ENCODE measurements at places on chromosomes 7 and 10.

DNA sequence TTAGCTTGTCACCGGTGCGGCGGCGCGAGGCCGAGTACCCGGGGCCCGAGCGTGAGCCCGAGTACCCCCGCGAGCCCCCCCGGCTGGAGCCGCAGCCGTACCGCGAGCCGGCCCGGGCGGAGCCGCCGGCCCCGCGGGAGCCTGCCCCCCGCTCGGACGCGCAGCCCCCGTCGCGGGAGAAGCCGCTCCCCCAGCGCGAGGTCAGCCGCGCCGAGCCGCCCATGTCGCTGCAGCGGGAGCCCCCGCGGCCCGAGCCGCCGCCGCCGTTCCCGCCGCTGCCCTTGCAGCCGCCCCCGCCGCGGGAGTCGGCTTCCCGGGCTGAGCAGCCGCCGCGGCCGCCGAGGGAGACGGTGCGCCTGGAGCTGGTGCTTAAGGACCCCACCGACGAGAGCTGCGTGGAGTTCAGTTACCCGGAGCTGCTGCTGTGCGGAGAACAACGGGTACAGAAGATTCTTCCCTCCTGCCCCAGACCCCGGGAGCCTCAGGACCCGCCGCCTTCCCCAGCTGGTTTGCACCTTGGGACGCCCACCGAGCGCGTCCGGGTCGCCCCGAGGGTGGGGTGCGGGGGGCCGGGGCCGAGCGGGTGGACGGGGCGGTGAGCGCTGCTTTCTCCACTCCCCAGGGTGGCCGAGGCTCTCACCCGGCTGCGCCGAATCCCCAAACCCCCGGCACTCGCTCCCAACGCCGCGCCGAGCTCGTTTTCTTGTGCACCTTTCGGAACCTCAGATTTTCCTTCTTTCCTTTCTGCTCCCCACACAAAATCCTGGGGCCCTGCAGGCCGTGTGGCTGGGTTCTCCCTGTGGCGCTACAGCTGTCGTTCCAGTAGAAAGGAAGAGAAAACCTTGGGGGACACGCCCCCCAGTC is 708 bp downstream of the UBN2 start:
- peak; percentile 9 for DNase-seq

DNA sequence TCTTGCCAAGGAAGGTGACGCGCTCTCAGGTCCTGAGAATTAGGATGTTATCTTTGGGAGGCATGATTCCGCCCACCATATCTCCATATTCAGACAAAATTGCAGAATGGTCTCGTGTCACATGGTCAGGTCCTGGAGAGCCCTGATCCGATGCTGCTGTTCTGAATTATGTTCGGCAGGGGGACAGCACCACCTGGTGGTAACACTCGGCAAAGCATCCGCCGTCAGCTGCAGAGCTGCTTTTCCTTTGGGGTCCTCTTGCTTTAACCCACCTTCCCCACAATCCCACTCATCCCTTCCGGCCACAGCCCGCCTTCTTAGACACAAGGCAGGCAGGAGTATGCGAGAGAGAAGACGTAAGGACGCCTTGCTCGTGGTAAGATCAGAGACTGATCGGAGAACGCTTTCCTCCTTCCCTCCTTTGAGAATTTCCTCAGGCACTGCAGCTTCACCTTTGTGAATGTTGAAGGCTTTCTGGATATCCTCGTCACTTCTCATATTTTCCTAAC is 327.8 kb upstream of the C7orf33 start:
- peak; percentile 28 for DNase-seq

GRCh38 chr7:11212080-11212711 is 238.5 kb downstream of the PHF14 start:
- no peak for DNase-seq

DNA sequence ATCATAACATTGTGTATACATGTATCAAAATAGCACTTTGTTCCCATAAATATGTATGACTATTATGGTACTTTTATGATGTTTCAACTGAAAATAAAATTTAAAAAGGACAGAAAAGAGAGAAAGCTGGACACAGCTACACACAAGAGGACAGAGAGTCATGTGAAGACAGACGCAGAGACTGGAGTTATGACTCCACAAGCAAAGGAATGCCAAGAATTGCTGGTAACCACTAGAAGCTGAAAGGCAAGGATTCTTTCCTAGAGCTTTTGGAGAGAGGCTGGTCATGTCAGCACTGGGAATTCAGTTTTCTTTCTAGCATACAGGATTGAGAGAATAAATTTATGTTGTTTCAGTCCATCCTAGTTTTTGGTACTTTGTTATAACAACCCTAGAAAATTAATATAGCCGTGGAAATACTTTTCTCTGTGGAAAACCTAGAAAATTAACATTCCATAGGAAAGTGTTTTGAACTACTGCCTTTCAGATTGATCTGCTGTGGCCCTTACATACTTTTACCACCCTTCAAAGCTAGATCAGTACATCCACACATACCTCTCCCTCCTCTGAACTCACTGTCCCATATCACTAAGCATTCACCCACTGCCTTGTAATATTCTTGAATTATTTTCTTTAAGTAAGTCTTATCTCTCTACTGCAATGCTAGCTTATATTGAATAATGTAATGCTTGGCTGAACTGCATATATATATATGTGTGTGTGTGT is 575.3 kb downstream of the IPMK start:
- no peak for DNase-seq

DNA sequence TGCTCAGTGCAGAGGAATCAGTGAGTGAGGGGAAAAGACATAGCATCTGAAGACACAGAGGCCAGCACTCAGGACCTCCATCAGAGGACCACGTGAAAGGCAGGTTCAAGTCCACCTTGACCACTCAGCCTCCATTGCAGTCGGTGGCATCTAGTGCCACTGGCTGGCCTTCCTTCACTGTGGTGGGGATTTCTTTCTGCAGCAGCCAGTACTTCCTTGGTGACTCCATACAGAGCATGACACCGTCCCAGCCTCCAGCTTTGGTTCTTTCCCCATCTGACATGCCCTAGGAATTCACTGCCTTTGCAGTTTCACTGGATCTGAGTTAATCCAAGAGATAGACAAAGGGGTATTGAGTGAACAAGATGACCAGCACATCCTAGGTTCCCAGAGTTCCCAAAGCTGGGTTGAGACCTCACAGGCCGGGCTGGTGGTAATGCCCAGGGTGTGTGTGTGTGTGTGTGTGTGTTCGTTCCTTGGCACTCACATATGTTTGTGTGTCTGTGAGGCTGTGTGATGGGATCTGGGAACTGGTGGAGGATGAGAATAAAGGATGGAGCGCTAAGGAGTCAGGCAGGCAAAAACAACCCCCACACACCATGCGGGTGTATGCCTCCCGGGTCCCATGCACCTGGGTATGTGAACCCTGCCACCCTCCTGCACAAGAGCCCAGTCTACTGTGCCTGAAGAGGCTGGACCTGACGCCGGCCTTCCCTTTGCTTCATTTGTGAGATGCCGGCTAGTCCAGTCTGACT is 57.8 kb downstream of the SYPL1 start:
- no peak for DNase-seq

DNA sequence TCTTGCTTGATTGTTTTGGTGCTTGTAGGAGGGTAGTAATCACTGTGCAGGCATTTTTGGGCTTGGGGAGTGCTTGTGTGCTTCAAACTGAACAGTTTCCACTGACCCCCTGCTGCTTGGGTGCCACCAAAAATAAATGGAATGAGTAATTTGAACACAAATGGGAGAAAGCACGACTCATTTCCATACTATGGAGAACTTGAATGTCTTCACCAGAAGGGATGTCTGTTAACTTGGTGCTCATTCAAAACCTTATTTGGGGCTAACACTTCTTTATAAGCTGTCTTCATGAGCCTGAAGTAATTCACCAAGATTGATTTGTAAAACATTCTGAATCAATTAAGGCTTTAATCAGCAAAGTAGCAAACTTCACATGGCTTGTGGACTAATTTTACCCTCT is 560.3 kb downstream of the SDK1 start:
- no peak for DNase-seq

DNA sequence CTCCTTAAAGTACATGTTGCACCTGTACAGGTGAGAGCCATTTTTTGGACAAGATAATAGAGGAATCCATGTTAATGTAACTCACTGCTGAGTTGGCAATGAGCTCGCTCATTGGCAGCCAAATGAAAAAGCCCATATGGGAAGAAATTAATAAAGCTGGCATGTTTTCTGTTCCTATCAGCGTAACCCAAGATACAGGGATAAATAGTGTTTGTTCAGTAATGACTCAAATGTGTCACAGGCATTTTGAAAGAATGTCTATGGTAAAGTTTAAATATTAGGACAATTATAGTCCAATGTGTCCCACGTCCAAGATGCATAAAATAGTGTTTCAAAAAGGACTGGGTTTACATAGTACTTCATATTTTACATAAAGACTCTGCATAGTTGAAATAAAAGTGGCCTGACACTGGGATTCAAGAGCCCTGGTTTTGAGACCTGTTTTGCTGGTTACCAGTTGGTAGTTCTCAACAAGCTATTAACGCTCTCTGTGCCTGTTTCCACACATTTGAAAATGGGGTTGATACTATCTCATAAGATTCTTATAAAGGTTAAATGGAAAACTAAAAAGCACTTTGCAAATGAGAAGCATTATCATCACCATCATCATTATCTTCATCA is 49.1 kb downstream of the MTURN start:
- no peak for DNase-seq

DNA sequence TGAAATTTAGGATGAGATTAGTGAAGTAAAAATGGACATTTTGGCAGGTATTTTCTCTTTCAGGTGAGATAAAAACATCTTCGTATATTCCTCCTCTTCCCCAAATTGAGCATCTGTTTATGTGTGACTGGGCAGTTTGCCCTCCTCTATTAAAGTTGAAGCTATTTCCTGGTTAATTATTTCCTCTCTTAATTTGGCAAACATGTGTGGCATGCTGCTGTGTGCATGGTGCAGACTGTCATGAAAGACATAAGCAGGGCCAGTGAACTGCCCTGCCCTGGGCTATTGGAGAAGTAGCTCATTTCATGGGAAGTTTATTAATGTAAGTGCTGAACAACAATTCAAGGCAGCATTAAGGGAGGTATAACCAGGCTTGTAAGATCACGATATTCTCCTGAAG is 52.6 kb downstream of the EVX1 start:
- DNase-seq: no peak

DNA sequence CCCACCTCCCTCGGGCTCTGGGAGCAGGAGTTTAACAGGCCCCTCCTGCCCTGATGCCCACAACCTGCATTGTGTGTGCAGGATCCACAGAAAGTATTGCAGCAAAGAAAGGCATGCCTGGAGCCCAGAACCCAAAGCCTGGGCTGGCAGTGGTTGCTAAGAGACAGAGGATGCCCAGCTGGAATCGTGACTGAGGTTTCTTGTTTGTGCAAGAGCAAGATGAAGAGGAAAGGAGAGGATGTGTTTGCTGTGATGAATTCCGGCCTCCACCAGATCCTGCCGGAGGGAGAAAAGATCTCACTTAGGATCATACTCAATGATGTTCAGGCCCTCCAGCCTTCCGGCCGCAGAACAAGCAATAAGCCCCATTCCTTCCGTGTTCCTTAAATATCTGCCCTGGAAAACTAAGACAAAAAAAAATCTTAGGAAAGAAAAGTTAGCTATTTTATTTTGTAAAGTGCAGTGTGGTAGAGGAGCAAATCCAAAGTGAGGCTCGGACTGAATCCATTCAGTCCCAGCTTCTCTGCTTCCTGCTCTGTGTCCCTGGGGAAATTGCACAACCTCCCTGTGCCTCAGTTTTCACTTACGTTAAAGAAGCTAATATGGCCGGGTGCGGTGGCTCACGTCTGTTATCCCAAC is 57.1 kb downstream of the SLIT1 start:
- no peak for DNase-seq

DNA sequence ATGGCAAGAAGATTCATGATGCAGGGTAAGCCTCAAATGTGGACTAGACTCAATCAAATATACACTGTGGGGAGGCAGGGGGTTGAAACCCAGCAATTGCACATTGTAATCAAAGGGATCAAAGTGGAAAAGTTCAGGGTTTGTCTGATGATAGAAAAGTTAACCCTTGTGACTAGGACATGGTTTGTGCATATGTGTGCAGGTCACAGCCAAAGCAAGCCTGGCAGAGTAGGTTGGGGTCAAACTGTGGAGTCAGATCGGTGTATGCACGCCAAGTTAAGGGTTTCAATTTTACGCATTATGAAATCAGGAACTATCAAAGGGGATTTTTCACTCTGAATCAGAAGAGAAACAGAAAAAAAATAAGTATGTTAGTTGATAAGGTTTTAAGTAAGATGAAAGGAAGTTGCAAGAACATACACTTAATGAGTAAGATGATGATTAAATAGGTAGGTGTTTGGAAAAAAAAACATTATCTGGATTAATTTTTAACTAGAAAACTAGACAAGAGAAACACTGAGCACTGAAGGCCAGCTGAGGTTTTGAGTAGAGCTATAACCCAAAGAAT is 188.3 kb downstream of the DGKB start:
- DNase-seq: no peak

DNA sequence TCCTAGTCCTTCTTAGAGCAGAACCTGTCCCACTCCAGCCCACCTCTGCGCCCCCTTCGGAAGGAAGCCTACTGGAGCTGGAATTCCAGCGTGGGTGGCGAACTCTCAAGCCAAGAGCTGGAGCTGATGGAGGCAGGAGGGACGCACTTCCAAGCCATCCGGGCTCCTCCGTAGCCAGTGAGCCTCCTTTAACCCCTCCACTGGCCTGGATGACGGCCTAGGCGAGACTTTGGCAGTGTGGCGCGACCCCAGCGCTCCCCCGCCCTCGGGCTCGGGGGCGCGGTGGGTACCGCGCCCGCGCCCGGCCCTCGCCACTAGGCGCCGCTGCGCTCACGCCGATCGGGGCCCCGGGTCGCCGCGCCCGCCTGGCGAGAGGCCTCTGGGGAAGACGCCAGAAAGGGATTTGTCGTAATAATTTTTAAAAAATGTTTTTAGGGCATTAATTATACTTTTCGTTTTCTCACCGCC is 5.1 kb upstream of the EMX2 start:
- no peak for DNase-seq

DNA sequence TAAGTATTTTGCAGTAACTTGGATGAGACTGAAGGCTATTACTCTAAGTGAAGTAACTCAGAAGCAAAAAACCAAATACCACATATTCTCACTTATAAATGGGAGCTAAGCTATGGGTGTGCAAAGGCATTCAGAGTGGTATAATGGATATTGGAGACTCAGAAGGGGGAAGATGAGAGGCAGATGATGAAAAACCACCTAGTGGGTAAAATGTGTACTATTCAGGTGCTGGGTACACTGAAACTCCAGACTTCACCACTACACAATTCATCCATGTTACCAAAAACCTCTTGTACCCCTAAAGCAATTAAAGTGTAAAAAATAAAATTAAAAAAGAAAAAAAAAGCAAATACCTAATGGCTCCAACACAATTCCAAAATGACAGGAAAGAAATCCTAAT is 351.7 kb downstream of the NXPH1 start:
- DNase-seq: no peak

DNA sequence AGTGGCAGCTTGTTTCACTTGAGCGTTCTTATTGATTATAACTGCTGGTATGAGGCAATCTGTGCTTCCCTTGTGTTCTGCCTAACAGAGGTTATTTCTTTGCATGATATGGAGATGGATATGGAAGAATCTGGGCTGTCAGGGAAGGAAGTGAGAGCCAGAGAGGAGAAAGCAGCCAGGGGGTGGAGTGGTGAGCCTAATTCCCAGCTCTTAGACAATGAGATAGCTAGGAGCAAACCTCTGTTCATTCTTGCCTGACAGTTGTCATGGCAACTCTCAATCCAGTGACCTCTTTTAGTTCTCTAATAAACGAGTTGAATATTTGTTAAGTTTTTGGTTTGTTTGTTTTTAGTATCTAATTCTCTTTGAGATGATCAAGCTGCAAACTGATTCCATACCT is 214.3 kb downstream of the NRG3 start:
- DNase-seq: no peak

GRCh38 chr10:34081948-34082347 is 733.1 kb downstream of the PARD3 start:
- no peak for DNase-seq

Data from stimulated activated CD4-positive, alpha-beta T cell treated with anti-CD3 and anti-CD28 coated beads, TNF-alpha, amount 100 ng/mL, for 24 hours (primary cell).